Posterior cingulate gyrus (tissue), 11 donors: ENCODE measurements at places on chromosomes 3 and 15.

DNA sequence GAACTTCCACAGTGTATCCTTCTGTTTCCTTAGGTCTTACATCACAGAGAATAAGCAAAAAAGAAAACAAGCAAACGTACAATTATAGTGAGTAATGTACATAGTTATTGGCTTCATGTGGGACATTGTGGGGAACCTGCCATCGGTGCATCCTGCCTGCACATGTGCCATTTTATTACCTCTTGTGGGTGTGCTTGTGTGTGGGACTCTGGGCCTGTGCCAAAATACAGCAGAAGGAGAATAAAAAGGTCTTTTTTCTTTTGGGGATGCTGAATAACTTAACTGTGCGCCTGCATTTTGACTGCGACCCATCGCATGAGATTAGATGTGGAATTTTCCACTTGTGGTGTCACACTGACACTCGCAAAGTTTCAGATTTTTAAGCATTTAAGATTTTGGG lies 169.6 kb upstream of the DCBLD2 start:
- peak; percentile 73 for DNase-seq

- DNase-seq, result no peak
These were observed 58.4 kb downstream of the SCAPER start for GRCh38 chr15:76846782-76847181.

DNA sequence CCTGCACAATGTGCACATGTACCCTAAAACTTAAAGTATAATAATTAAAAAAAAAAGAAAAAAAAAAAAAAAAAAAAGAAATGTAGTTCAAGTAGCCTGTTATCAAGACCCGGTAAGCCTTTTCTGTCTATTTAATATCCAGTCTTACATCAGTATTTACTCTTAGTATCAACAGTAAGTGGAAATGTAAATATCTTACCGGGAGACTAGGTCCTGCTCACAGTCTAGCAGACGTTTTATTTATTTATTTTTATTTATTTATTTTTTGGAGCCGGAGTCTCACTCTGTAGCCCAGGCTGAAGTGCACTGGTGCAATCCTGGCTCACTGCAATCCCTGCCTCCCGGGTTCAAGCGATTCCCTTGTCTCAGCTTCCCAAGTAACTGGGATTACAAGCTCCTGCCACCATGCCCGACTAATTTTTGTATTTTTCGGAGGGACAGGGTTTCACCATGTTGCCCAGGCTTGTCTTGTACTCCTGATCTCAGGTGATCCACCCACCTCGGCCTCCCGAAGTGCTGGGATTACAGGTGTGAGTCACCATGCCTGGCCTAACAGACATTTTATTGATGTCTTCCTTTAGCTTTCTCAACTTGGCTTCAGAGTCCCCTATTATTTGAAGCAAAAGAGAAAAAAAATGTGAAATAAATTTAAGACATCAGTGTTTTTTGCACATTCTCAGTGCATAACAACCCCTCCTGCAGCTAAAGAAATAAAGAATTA lies 19.9 kb downstream of the C2CD4B start:
- no peak for DNase-seq

GRCh38 chr3:109059264-109059663 lies 58.7 kb downstream of the MORC1 start:
- no peak for DNase-seq

DNA sequence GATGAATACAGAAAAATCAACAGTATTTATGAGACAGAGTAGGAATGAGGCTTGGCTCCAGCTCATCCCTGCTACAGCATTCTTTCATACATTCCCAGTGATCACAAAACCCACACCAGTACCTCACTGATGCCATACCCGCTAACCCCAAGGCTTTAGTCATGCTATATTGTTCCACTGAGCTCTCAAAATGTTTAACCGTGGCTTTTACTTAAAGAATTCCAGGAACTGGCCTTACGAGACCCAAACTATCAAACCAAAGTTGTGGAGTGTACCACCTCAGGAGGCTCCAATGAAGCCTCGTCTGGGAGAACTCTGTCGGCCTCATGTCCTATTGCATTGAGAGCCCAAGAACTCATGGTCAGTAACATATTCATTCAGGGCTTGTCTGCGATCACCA lies 278.9 kb downstream of the ULK4 start:
- no peak for DNase-seq

DNA sequence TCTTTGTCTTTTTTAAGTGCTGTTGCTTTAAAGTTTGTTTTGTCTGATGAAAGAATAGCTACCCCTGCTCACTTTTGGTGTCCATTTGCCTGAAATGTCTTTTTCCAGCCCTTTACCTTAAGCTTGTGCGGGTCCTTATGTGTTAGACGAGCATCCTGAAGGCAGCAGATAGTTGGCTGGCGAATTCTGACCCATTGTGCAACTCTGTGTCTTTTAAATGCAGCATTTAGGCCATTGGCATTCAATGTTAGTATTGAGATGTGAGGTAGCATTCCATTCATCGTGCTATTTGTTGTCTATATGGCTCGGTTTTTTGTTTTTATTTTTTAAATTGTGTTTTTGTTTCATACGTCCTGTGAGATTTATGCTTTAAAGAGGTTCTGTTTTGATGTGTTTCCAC lies 55.0 kb downstream of the ZDHHC19 start:
- no peak for DNase-seq

GRCh38 chr3:190586631-190587011 lies 72.7 kb downstream of the IL1RAP start:
- no peak for DNase-seq
